ENCODE measurements at places on chromosomes 1 and 21.

- no peak for DNase-seq
Observed at GRCh38 chr1:205945069-205945468, 1.8 kb upstream of the SLC26A9 start.

GRCh38 chr1:62241371-62242131 is 46.9 kb downstream of the L1TD1 start:
- DNase-seq: no peak

GRCh38 chr1:220895412-220895946 is 16.2 kb downstream of the HLX start:
- no peak for DNase-seq

DNA sequence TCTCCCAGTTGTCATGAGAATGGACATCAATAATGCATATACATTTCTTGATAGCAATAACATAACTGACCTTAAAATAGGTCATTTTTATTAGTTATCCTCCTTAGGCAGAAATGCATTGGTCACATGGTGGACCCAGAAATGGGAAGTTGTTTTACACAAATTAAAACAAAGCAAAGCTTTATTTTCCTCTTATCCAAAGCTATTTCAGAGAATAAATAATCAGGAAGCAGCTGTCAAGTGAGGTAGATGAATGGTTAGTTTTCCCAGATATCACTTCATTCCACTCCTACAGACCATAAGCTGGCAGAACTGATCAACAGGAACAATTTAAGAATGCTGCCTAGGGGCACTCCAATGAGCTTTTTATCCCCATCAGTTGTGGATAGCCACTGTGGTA is 16.0 kb upstream of the OLIG1 start:
- DNase-seq: no peak

DNA sequence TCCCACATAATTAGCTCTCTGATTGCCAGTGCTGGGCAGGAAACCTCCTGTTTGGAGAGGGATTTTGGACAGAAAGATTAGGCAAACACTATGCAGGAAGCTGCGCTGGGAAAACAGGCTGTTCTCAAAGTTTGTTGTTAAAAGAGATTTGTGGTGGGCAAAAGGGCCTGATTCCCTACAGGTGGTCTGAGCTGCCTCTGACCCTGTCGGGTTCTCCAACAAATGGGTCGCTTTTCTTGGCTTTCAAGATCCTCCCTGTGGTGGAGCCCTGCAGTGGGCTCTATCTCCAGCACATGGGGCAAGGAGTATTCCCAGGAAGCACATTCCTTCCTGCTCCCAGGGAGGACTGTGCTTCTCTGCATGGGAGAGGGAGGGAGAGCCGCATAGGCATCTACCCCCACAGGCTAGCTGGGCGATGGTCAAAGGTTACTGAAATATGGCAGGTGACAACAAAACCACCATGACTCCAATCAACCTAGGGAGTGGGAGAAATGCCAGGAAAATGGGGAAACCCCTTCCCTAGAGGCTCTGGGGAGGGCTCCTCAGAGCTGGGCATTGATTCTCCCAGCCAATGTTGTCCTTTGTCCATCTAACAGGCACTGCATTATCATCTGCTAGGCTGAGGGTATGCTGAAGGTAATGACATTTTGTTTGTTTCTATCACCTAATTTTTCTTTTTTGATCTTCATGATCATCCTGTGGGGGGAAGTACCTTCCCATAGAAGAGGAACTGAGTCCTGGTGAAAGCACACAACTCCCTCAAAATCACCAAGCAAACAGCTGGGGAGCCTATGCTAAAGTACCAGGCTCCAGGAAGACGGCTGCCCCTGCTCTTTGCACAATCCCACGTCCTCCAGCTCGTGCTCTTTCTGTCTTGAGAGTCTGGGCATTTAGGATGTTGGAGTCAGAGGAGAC is 85.3 kb downstream of the PLXNA2 start:
- no peak for DNase-seq

- no peak for DNase-seq
Observed at GRCh38 chr1:38455829-38456530, 403.6 kb downstream of the RRAGC start.

GRCh38 chr1:12188115-12188514 is 21.3 kb downstream of the TNFRSF1B start:
- no peak for DNase-seq

DNA sequence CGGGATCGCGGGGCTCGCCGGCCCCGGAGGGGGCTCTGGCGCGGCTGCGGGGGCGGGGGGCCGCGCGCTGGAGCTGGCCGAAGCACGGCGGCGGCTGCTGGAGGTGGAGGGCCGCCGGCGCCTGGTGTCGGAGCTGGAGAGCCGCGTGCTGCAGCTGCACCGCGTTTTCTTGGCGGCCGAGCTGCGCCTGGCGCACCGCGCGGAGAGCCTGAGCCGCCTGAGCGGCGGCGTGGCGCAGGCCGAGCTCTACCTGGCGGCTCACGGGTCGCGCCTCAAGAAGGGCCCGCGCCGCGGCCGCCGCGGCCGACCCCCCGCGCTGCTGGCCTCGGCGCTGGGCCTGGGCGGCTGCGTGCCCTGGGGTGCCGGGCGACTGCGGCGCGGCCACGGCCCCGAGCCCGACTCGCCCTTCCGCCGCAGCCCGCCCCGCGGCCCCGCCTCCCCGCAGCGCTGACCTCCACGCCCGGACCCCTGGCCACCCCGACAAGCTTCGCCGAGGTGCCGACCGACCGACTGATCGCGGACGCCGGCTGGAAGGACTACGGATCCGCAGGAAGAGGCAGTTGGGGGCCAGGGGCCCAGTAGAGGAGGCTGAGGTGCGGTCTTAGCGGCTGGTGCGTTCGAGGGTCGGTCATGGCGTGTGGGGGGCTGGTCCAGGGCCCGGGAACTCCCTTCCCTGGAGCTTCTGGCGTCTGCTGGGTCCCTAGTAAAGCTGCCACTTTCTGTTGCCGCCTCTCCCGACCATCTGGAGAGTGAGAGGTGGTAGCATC is 711 bp downstream of the TRNP1 start:
- DNase-seq: no peak

- no peak for DNase-seq
Observed at GRCh38 chr1:192005976-192006375, 152.3 kb upstream of the RGS18 start.

GRCh38 chr1:175904808-175905207 is 161.4 kb upstream of the TNR start:
- DNase-seq: no peak

DNA sequence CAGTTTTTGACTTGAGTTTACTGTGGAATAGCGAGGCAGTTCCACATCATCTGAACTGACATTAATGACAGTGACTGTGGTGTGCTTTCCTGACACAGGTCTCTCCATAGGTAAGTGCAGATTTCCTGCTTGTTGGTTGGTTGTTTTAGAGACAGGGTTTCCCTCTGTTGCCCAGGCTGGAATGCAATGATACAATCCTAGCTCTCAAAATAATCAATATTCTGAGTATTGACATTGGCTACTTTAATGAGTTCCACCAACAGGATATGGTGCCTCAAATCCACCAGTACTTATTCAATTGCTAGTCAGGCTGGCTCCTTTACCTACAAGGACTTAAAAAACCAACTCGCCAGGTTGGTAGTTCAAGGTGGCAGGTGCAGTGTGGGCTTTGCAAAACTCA is 63.8 kb downstream of the CLSTN1 start:
- no peak for DNase-seq

- DNase-seq: no peak
Observed at GRCh38 chr1:53553734-53554509, 94.7 kb downstream of the DMRTB1 start.
